ENCODE measurements at places on chromosomes 4 and X.

DNA sequence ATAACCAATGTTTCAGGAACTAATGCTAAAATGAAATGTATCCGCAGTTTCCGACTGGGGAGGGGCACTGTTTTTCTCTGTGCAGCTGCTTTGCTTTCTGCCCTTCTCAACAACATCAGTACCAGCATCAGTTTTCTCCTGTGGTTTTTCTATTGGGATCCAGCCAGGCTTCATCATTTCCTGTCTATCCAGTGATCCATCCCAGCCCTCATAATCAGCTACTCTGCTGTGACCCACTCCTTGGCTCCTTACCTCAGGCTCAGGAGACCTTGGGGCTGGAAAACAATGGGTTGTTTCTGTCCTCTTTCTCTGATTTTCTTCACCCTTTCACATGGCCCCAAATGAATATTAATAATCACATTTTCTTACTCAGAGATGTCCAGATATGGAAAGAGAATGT, 222.2 kb upstream of the DKK2 start:
- DNase-seq = no peak

GRCh38 chr4:35163168-35163567, 1081.1 kb downstream of the ARAP2 start:
- DNase-seq = no peak

- DNase-seq = no peak
These were observed 85.0 kb upstream of the SORBS2 start for GRCh38 chr4:185896817-185897488.

DNA sequence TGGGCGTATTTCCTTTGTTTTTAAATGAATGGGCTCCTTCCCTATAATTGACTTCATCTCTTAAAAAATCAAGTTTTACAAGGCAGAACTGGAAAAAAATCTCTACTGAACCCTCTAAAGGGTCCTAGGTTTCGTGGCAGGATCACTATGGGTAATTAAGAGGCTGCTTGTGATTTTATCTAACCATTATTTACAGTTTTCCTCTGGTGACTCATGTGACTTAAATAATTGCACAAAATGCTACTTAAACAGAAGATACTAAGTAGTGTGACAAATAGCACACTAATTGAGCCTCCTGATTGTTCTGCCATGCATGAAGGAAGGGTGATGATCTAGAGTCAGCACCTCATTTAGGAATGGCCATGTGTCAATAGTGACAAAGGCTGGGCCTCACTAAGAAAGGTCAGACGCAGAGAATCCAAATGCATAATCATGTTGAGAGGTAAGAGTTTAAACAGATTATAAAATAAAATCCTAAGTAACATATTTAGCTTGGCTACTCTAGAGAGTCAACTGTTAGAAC, 35.5 kb downstream of the OFD1 start:
- no peak for DNase-seq

GRCh38 chr4:170106900-170107299, 17.1 kb upstream of the AADAT start:
- DNase-seq = no peak

DNA sequence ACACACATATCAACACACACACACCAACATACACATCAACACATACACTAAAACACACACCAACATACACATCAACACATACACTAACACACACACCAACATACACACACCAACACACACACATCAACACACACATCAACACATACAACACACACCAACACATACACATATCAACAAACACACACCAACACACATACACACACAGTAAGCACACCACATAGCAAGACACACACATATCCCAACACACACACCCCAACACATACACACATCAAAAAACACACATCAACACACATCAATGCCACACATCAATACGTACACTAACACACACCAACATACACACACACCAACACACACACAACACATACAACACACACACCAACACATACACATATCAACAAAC, 40.9 kb upstream of the MAN2B2 start:
- DNase-seq = no peak

DNA sequence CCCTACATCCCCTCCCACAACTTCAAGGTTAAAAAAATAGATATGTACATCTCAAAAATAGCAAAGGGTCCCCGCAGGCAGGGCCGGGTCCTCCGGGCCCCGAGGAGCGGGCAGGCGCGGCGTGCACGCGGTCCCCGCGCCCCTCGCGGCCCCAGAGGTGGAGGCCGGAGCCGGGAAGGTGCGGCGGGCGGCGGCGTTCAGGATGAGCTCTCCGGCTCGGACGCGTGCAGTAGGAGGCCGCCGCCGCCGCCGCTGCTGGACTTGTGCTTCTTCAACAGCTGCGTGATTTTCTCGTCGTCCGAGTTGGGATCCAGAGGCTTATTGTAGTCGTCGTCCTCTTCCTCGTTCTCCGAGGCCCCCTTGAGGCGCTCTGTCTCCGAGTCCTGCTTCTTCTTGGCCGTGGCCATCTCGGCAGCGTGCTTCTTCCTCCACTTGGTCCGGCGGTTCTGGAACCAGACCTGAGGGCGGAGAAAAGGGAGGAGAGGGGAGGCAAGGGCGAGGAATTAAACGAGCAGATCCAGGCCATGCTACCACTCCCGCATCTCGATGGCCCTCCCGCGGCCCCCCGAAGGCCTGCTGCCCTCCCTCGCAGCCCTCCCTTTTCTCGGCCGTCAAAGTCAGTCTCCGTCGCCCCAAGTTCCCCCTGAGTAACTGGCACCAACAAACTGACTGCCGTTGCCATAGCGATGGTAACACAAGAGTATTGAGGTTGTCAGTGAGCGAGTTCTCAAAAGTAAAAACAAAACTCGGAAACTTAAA, 5.8 kb downstream of the NKX6-1 start:
- peak; percentile 84 for DNase-seq

DNA sequence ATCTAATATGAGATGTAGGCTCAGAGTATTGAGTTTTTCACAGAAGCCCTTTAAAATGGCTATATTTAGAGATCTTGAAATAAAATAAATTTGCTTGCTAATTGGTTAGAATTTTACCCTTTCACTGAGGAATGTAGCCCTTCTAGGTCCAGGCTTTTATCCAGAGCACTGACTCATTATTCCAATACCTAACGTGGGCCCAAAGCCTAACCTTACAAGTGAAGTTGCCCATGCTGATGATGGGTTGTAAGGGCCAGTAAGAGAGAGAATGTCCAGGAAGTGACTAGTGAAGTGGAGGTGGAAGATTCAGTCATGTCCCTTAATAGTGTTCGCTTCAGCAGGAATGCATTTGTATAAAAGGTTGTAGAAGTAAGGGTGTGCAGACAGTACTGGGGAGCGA, 155.9 kb downstream of the STIM2 start:
- no peak for DNase-seq

DNA sequence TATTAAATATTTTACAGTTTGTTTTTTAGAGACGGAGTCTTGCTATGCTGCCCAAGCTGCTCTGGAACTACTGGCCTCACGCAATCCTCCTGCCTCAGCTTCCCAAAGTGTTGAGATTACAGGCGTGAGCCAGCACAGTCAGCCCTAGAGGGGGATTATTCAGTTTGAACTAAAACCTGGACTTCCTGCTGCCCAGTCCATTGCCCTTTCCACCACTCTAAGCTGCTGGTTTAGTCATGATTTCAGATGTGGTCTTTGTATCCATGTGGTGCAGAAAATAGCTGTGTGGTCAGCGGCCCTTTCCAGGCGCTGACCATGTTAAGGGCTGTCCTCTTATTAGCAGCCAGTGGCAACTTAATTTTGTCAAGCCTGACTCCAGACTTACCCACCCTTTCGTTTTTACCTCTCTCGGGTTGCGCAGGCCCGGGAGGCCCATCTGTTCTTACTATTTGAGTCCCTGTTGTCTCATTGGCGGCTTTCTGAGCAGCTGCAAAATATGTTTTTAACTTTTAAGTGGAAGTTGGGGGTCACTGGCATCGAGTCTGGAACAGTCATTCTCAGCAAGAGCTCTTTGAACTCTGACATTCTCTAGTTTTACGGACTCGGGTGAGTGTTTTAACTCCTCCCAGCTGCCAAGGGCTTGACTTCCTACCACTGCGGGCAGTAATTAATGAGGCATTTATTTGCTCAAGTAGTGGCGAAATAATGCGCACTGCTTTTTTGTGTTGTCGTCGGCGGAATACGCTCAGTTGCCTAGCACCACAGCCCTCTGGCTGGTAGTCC, 773 bp upstream of the VMA21 start:
- no peak for DNase-seq

GRCh38 chr4:39103291-39103690, 41.3 kb downstream of the KLHL5 start:
- no peak for DNase-seq

GRCh38 chr4:110660755-110661154, 37.9 kb upstream of the PITX2 start:
- no peak for DNase-seq

- DNase-seq = no peak
These were observed 12.2 kb upstream of the FMR1 start for GRCh38 chrX:147899379-147900114.

DNA sequence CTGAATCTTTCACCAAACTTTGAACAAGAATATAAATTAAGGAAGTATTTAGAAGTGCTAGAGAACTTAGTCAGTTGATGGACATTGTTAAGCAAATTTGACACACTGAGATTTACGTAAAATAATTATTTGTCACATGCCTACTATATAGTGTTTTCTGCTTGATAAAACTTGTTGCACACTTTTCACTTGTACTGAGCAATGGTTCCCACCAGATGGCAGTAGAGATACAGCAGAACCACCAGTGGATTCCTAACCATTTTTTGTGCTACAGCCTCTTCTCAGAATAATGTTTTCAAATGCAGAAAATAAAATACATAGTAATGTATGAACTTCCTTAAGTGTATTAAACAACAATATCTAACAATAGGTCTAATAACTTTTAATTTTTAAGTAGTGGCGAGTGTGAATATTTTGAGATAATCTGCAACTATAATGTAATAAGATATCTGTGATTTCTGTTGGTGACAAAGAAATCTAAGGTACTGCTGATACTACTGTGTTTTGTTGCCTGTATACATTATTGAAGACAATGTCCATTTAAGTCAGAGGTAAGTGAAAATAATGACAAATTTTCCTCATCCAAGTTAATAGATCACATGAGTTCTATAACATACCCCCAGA, 81.2 kb downstream of the APOOL start:
- peak; percentile 62 for DNase-seq

GRCh38 chr4:182486881-182487280, 243.7 kb downstream of the TENM3 start:
- DNase-seq = no peak

- DNase-seq = no peak
These were observed 3.9 kb downstream of the CTBP1 start for GRCh38 chr4:1244978-1245471.

DNA sequence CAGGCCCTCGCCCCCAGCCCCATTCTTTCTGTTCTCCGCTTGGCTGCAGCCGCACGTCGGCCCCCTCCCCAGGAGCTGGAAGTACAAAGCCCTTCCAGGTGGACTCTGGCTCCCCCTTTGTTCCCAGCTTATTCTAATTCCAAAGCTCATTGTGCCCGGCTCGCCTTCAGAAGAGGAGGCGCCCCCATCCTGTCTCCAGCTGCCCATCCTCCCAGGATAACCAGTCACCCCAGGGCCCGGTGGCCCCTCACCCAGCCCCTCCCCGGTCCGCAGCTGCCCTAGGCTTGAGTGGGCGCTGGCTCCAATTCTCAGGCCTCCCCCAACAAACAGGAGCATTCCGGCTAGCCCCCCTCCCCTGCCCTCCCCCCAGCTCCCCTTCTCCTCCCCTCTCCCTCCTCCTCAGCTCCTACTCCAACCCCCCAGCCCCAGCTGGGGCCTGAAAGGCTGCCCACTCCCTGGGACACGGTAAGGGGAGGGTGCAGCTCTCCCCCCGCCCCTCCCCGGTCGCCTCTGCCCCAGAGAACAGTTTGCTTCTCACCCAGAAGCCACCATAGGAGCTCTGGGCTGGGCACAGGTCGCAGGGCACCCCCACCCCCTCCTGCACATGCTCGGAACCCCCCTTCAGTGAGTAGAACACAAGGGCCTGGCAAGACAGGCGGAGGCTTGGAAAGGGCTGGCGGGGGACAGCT, 3.1 kb upstream of the SLC6A8 start:
- DNase-seq = peak; percentile 61

GRCh38 chr4:40055863-40056715, 561 bp upstream of the N4BP2 start:
- DNase-seq = peak; percentile 86

DNA sequence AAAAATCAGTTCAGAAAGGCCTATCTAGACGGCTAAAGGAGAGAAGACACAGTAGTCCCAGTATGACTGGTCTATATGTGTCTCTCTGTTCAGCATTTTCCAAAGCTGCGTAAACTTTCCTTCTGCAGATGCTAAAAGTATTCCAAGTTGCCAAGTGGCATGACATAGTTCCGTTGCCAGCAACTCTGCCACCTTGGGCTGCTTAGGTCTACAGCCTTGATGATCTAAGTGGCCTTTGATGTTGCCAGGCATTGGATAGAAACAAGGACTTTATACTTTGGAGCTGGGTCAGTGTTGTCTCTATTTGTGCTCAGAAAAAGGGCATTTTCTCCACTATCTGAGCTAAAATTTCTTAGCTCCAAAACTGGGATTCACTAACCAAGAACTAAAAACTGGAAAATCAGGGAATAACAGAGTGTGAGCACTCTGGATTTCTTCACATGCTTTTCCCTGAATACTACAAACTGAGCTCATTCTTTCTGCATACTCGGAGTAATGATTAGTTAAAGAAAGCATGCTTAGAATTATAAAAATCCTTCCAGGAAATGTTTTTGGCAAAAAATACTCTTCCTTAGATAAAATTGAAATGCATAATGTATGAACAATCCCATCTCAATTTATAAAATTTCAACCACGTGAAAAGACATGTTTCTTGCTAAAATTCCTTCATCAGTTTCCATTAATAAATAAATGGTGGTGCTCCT, 191.4 kb downstream of the ADAMTS3 start:
- no peak for DNase-seq

GRCh38 chr4:108512615-108513505, 107.5 kb upstream of the RPL34 start:
- peak; percentile 67 for DNase-seq

GRCh38 chr4:156190615-156191014, 236.9 kb upstream of the CTSO start:
- no peak for DNase-seq

- peak; percentile 56 for DNase-seq
These were observed 85.3 kb upstream of the TLL1 start for GRCh38 chr4:165787516-165788274.

DNA sequence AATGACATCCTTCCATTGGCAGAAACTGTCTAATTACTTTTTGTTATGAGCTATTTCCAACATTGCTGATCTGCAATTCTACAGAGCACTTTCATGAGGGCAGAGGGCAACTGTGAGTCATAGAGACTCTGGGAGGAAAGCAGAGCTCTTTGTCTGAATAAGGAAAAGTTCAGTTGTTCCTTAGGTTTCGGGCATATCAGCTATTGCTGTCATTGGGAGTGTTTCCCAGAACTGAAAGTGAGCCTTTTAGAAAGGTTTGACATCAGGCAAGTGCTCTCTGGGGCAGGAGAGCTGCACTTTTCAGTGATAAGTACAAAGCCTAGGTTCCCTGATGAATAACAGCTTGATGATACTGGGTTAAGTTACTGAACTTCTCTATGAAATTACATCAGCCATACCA, 119.2 kb upstream of the EDNRA start:
- no peak for DNase-seq

DNA sequence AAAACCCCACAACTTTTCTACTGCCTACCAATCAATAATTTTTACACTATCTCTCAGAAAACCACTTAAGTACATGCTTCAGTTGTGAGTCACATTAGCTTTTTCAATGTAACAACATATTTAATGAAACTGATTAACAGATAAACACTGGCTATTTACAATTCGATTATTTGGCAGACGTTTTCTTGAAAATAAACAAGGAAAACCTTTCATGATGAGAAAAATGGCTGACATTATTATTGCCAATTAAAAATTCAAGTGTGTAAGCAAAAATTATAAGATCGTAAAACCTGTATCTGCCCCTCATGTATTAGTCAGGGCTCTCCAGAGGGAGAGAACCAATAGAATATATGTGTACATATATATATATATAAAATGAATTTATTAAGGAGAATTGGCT, 1555.5 kb upstream of the IGFBP7 start:
- no peak for DNase-seq
